ENCODE measurements at places on chromosomes 11 and 22. TPM values are rescaled to one million over a fixed set of nuclear protein-coding genes. Genes with fewer than 3 reads are reported as not detected.
A peak's percentile ranks its signal among the peaks of the same experiment; 100 is the strongest.

DNA sequence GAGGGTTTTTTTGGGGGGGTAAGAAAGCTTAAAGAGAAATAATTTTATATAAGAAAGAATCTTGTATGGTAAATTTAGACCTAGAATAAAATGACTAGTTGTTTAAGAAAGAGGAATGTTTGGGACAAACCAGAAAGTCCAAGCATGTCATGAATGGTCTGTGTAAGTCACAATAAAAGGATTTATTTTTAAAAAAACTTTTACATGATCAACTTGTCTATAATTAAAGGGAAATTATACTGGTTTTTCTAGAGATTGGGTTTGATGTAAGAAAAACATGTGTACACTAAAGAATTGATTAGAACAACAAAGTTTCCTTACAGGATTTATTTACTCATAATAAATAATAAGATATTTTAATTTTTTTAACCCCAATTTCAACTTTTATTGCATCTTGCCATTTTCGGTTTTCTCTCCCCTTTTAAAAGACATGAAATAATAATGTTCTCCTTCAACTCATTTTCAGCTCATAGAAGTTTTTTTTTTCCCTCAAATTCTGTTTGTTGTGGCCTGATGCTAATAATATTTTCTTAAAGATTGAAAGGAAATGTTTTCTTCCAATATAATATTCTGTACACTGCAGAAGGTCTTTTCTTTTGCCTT, 35.4 kb upstream of the INCENP start:
- no peak for DNase-seq

GRCh38 chr11:101453682-101454081, 130.1 kb downstream of the TRPC6 start:
- DNase-seq = no peak

Gene NRIP3
- total RNA-seq = under 0.01 TPM

Gene MPZL2
- 51.6 TPM for total RNA-seq

DNA sequence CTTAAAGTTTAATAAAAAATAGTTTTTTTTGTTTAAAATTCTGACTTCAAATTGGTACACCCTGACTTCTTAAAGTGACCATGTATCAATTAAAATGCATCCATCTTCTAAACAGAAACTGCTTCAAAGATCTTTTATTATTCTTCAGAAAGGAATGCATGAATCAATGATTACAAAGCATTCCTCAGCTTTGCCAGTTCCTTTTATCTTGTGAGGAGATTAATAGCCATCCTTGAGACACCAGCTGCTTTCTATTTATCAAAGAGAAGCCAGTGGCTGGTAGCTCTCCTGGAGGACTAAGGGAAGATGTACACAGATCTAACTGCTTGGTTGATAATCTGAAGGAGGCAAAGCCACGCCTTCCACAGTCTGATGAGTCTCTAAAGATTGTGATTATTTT, 2222.5 kb downstream of the LRRC4C start:
- DNase-seq = no peak

DNA sequence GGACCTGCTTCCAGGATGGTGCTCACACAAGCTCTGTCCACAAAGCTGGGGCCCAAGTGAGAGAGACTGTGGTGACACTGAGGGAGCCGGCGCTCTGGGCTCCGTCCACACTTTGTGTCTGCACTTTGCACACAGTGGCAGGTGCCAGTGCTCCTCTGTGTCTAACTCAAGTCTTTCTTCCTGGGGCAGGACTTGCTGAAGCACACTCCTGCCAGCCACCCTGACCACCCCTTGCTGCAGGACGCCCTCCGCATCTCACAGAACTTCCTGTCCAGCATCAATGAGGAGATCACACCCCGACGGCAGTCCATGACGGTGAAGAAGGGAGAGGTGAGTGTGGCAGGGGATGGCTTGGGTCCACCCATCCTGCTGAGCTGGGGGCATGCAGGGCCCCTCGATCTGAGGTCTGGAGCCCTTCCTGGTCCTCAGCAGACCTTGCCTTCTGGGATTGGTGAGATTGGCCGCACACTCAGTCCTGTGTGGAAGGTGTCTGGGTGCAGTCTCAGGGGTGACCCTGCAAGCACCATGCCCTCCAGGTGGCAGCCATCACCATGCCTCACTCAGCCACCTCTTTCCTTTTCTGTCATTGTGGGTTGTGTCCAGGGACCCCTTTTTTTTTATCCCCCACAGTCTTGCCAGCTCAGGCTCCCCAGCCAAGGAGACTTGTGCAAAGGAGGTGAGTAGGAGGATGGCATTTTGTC, 93.3 kb downstream of the BCR start:
- no peak for DNase-seq

GRCh38 chr11:90288212-90288821, 65.5 kb upstream of the CHORDC1 start:
- DNase-seq = no peak

Gene GRK3
- 16.0 TPM for total RNA-seq

Gene ARRB1
- total RNA-seq = 119 TPM

- no peak for DNase-seq
These were observed 15.0 kb upstream of the OR8B8 start for GRCh38 chr11:124460459-124460858.

DNA sequence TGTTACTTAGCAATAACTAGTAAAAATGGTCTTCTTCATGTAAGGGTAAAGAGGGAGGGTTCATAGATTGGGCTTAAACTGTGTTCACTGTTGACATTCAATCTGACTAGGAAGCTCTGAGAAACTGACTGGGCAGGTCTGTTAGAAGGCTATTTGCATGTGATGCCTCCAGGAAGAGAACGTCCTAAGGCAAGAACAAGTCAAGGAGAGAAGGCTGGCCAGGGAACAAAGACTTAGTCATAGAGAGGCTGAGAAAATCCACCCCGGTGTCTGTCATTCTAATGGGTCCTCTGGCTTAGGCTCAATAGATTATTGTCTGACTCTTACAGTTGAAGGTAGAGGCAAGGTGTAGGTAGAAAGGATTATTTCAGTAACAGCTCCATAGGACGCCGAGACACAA, 50.3 kb upstream of the CD44 start:
- no peak for DNase-seq

GRCh38 chr22:26174280-26174679, 5.0 kb downstream of the SEZ6L start:
- no peak for DNase-seq

Gene ABCC8
- total RNA-seq = 15.0 TPM

GRCh38 chr11:106457727-106458126, 380.3 kb downstream of the AASDHPPT start:
- DNase-seq = no peak

Gene MYBPC3
- total RNA-seq = 0.89 TPM

GRCh38 chr22:41252365-41252764, 11.6 kb upstream of the CHADL start:
- no peak for DNase-seq

- no peak for DNase-seq
These were observed 153.3 kb downstream of the FCHSD2 start for GRCh38 chr11:72988821-72989220.

DNA sequence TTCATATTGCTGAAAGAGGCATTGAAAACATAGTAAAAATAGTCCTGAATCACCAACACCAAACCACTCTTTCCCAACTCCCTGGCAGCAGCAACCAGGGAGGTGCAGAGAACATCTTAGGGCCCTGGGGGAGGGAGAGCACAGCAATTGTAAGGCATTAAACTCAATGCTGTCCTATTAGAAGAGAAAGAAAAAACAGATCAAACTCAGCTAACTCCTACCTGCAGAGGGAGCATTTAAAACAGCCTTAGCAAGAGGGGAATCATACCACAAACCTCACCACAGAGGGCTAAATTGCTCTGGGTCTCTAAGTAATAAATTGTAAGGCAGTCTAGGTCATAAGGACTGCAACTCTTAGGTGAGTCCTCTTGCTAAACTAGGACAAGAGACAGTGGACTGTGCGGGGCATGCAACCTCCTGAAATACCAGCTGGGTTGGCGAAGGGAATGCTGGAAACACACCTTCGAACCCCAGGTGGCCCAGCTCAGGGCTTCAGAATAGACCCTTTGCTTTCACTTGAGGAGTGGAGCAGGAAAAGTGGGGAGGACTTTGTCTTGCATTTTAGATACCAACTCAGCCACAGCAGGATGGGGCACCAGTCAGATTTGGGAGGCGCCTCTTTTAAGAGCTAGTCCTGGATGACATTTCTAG, 697.1 kb upstream of the FAT3 start:
- no peak for DNase-seq

- peak; percentile 90 for DNase-seq
These were observed 866 bp downstream of the EXPH5 start for GRCh38 chr11:108592591-108593213.

- no peak for DNase-seq
These were observed 8.6 kb upstream of the TPP1 start for GRCh38 chr11:6627762-6628241.

GRCh38 chr22:46018859-46019258, 41.9 kb upstream of the WNT7B start:
- no peak for DNase-seq

Gene ALKBH8
- total RNA-seq = 7.2 TPM

Measured in upper lobe of left lung (tissue), 6 donors.